ENCODE measurements at places on chromosomes 1 and 21.

GRCh38 chr1:109091078-109091838 is 694 bp downstream of the TMEM167B start:
- no peak for DNase-seq

DNA sequence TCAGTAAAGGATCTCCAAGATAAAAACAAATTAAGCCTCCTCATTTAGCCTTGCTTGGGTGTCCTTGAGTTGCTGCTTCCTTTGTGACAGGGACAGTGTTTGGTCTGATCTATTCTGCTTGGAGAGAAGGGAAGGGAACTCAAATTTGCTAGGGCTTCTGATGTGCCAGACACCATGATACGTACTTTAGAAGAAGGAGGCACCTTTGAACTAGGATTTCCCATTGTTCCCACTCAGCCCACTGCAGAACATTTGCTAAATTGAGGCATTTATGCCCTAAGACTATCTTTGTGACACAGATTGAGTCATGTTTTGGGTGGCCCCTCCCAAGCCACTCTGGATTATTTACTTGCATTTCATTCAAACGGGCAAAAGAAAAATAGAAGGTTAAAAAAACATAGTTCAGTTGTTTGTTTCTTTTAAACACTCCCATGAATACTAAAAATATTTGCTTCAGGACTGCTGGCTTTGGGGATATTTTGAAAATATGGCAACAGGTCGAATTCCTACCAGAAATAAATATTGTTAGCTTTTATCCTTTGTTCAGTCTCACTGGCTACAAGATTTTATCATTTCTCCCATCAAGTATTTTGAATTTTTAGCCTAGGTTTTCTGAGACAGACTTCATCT is 81.9 kb upstream of the WLS start:
- DNase-seq = no peak

GRCh38 chr21:44428281-44428960 is 26.9 kb upstream of the LRRC3 start:
- DNase-seq = no peak

- DNase-seq = peak; percentile 40
These were observed 82.8 kb downstream of the DMRTB1 start for GRCh38 chr1:53541761-53542550.

- no peak for DNase-seq
These were observed 76.2 kb upstream of the TLR5 start for GRCh38 chr1:223219318-223219635.

DNA sequence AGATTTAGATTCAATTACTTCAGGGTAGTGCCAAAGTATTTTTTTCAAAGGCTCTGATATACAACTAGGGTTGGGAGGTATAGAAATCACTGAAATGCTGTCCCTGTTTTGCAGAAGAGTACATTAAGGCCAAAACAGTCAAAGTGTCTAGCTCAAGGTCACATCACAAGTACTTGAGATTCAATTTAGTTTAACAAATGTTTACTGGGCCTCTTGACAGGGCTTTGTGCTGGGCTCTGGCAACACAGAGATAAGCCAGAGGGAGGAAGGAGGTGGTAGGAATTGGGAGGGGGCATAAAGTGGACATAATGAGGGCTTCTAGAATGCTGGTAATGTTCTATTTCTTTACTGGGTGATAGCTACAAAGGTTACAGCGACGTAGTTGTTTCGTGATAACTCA is 2.3 kb upstream of the SLC9A1 start:
- no peak for DNase-seq

GRCh38 chr1:3919706-3920105 is 19.6 kb upstream of the C1orf174 start:
- DNase-seq = no peak

DNA sequence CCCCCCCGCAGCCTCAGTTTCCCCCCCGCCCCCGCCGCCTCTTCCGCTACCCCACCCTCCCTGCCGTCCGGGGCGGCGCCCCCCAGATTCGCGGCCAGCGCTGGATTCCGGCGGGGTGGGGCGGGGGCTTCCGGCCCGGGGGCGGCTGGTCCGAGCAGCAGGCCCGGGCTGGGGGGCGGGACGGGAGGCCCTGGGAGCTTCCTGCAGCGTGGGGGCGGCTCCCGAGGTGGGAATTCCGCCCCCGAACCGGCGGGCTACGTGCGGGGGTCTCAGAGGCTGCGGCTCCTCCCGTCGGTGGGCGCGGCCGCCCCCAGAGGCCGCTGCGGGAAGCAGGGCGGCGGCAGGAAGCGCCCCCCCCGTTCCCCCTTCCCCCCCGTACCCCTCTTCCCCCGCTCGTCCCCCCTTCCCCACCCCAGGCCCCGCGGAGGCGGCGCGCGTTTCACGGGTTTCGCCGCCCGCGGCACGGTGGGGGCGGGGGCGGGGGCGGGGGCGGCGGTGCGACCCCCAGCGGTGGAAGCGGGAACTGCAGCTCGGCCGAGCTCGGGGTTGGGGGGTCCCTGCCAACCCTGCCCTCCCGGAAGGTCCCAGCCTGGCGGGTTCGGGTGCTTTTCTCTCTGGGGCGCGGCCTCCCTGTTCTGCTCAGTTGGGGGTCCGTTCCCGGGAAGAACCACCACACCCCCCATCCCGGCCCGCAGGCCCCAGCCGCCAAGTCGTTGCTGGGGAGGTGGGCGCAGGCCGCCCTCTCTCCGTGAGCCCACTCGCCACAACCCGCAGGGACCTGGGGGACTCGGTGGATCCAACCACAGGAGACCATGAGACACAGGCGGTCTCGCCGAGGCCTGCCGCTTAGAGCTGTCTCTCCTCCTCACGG is 76.3 kb downstream of the MORN1 start:
- peak; percentile 42 for DNase-seq

DNA sequence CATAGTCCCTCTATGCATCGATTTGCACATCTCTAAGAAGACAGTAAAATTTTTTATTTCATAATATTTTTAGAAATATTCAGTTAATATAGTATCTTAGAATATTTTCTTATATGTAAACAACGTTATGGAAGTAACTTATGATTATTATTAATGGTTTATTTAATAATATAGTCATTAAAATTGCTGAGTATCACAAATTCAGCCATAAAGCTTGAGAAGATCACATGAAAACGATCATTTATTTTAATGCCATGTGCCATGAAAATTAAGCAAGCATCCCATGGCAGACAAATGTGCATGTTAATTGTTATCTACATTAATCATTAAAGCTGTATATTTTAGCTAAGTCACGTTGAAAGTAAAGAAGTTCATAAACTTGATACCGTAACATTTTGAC is 907.1 kb downstream of the KCNT2 start:
- DNase-seq = no peak

- no peak for DNase-seq
These were observed 67.3 kb upstream of the OLIG2 start for GRCh38 chr21:32958288-32959002.

- DNase-seq = no peak
These were observed 79.6 kb upstream of the BMP8A start for GRCh38 chr1:39411526-39412478.

DNA sequence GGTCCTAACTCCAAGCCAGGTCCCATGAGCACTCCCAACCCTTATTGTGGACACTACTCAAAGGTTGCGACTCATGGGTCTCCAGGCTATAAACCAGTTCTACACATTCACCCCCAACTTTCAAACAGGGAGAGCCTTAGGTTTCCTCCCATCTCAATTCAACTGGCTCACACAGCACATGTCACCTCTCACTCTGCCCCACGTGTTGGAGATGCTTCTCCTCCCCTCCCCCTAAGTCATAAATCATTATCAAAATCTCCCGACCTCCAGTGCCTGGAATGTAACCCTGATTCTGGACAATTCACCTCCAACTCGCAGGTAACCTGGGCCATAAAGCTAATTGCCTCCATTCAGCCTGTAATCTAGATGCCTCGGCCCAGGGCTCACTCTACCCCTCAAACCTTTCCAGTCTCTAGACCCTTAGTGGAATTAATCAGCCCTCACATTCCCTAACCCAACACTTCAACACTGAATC is 595 bp downstream of the AK2 start:
- DNase-seq = no peak

GRCh38 chr21:41537356-41537755 is 29.4 kb upstream of the TMPRSS2 start:
- DNase-seq = no peak

- no peak for DNase-seq
These were observed 141.2 kb downstream of the FGGY start for GRCh38 chr1:59438058-59438560.

GRCh38 chr1:112817555-112818373 is 102.6 kb upstream of the PPM1J start:
- no peak for DNase-seq

- DNase-seq = no peak
These were observed 194.3 kb downstream of the KCTD3 start for GRCh38 chr1:215761446-215761845.

DNA sequence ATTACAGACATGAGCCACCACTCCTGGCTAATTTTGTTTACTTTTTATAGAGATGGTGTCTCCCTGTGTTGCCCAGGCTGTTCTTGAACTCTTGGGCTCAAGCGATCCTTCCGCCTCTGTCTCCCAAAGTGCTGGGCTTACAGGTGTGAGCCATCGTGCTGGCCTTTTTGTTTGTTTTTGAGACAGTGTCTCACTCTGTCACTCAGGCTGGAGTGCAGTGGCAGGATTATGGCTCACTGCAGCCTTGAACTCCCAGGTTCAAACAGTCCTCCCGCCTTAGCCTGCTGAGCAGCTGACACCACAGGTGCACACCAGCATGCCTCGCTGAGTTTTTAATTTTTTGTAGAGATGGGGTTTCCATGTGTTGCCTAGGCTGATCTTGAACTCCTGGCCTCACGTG is 49.1 kb downstream of the ADARB1 start:
- DNase-seq = no peak

DNA sequence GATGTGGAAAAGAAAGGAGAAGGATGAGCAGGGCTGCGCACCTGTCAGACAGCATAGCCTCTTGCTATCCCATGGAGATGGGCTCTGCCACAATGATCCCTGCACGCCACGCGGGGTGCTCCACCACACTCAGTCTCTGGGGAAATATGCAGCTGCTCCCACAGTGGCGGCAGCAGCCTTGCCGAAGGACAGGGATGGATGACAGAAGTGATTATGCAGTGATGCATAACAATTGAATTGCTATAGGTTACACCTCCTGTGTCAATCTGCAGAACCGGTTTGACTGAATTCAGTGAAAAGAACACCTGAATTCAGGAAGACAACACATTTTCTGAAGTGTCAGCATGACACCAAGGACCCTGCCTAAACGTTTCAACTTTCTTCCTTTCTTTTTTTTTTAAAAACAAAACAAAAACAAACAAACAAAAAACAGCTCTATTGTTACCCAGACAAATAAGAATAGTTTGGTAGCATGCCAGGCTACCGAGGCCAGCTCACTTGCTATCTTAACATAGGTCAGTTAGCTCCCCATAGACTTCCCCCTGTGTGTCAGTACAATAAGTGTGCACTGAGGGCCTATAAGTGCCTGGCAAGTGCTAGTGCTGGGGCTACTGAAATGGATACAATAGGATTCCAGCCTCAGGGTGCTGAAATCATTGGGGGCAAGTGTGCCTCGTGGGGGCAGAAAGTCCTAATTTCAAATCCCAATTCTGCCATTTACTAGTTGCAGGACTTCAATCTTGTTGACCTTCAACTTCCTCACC is 127.6 kb upstream of the LMO4 start:
- DNase-seq = no peak

DNA sequence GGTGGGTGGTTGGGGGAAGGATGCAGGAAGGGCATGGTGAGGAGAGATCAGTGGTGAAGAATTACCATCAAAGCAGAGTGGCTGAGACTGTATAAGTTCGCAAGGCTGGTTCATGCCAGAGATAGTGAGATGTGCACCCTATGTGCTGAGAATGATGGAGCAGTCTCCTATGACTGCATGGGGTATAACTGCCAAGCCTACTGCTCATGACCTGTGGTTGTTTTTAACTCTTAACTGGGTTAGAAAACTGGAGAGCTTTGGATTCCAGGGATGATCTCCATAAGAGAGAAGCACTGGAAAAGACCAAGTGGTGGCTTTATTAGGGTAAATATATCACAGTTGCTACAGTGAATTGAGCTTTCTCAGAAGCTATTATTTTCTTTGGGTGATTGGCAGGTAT is 16.2 kb downstream of the WNT2B start:
- DNase-seq = no peak

DNA sequence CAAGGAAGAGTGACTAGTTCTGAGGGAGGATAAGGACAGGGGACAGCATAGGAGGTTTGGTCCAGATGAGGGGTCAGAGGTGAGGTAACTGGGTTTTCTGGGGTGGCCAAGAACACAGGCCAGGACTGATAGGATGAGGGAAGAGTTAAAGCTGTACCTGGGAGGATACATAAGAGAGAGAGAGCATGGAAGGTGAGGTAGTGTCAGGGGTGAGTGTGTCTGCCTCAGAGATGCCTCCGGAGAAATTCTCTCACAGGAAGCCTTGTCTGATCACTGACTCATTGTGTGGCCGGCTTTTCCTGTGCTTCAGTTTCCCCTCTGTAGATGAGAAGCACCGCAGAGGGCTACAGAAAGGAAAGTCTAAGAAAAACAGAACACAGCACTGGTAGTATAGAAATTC is 40.2 kb downstream of the FASLG start:
- DNase-seq = no peak

DNA sequence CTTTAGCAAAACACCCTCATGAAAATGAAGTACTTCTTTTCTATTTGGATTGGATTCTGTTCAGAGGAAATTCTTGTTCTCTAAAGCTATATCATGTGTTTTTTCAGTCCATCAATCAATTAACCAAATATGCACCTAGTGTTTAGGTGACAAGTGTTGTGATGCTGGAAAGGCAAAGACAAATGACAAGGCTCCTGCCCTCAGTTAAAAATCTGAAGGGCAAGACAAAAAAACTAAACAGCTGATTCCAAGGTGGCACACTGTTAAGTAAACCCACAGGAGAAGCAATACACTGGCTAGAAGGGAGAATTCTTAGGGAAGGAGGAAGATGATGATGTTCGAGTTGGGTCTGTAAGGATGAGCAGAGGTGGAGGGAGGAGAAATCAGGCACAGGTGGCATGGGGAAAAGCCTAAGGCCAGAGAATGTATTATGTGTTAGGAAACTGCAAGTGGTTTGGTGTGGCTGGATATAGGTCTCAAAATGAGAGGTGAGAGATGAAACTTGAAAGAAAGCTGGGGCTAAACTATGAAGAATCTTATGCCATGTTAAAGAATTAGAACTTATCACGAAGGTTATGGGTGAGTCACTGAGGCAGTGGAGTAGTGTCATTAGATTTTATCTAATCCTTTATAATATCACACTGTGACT is 51.8 kb upstream of the GFI1 start:
- DNase-seq = no peak

- DNase-seq = no peak
These were observed 514.8 kb downstream of the AMY1C start for GRCh38 chr1:104264521-104264920.

DNA sequence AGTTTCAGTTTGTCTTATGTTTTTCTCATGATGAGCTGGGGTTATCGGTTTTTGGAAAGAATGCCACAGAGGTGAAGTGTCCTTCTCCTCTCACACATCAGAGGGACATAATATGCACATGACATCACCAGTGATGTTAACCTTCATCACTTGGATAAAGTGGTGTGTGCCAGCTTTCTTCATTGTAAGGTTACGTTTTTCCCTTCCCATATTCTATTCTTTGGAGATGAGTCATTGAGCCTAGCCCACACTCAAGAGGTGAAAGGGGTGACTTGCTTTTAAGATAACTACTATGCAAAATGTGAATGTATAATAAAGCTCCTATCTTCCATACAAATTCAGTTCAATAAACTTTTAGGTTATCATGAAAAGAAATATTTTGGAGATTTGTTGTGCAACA is 36.7 kb upstream of the MAGI3 start:
- no peak for DNase-seq

Data from fibroblast of skin of left biceps (primary cell).